ENCODE measurements at places on chromosomes 16 and 17. TPM values are rescaled to one million over a fixed set of nuclear protein-coding genes. Genes with fewer than 3 reads are reported as not detected.

GRCh38 chr16:55711959-55712876 is 56.4 kb downstream of the SLC6A2 start:
- DNase-seq, result peak; percentile 29

The TSPOAP1 gene
- polyA plus RNA-seq, result not detected

The SLC16A13 gene
- 10.1 TPM for polyA plus RNA-seq

DNA sequence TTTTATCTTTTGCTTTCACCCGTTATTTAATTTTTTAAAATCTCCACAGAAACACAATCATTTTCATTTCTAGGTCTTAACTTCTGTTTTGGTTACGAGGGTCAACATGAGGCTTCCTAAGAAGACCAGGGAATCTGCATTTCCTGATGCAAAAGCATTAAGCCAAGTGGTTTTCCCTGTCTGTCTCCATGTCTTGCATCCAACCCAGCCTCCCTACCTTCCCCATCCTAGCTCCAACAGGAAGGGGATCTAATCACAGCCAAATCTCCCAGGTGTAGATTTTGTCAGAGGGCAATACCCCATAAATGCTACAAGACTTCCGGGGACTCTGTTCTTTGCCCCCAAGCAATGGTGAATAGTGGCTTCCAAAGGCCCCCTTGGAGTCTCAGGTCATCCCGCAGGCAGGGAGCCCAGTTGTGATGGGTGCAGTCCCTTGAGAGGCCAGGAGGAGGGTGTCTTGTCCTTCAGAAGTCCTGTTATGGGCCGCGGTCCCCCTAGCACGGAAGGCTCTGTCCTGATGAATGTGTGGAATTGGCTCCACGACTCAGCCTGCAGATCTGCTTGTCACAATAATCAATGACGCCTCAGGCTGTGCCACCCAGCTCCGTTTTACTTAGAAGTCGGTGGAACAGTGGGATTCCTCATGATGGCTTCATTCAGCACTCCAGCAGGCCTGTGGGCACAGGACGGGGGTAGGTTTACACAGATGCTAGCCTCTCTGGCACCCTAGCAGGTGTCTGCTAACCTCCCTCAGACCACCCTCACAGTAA is 141.1 kb downstream of the RGS9 start:
- DNase-seq, result peak; percentile 17

The RNF112 gene
- polyA plus RNA-seq, result not detected

GRCh38 chr17:12973496-12974004 is 44.3 kb downstream of the ELAC2 start:
- no peak for DNase-seq

DNA sequence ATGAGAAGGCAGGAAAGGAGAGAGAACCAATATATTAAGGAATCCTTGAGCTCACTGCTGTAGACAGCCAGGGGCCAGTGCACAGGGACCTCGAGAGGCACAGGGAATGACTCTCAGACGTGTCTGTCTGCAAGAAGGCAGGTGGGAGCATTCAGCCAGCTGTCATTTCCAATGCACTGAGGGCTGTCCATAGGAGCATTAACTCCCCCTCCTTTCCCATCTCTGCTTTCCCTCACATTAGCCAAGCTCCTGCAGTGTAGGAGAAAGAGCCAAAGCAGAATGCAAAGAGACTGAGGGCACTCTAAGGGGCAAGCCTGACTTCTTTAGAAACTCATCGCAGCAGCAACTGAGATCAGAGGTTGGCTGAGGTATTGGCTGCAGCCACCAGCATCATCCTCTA is 218.3 kb downstream of the CDH13 start:
- DNase-seq, result no peak

DNA sequence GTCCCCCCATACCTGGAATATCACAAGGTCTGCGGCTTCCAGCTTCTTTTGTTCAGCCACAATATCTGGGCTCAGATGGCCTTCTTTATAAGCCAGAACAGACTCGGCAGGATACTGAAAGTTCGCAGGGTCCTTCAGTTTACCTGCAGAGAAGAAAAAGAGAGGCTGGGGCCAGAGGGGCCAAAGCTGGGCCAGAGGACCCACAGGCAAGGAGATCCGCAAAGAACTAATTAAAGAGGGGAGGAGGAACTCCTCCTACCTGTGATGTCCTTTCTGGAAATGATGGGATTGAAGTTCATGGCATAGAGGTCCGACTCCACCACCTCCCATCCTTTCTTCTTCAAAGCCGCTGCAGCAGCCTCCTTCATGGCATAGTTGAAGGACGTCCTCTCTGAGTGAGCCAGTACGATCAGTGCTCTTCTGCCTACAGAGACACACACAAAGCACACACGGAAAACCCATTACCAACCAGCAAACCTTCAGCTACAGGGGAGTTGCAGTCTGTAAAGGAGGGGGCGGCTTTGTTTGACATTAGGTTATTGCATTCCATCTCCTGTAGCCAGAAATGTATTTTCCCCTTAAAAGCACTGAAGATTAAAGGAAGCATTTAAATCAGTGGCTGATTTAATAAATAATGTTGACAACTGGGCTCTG is 8.1 kb downstream of the NQO1 start:
- DNase-seq, result no peak

DNA sequence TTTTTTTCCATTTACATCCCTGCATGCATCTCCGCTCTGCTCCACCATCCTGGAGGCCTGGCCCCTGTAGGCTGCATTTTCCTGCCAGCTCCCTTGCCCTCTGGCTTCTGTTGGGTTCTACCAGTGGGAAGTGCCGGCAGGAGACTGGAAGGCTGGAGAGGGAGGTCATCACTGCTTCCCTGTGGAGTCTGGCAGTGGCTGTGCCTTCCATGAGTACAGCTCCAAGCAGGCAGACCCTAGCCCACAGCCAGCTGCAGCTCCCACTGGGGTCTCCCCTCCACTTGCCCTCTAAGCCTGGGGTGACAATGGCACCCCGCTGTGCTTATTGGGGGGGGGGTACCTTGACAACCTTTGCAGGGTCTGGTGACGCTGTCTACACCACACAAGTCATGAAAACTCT is 37.3 kb downstream of the MMP15 start:
- no peak for DNase-seq

DNA sequence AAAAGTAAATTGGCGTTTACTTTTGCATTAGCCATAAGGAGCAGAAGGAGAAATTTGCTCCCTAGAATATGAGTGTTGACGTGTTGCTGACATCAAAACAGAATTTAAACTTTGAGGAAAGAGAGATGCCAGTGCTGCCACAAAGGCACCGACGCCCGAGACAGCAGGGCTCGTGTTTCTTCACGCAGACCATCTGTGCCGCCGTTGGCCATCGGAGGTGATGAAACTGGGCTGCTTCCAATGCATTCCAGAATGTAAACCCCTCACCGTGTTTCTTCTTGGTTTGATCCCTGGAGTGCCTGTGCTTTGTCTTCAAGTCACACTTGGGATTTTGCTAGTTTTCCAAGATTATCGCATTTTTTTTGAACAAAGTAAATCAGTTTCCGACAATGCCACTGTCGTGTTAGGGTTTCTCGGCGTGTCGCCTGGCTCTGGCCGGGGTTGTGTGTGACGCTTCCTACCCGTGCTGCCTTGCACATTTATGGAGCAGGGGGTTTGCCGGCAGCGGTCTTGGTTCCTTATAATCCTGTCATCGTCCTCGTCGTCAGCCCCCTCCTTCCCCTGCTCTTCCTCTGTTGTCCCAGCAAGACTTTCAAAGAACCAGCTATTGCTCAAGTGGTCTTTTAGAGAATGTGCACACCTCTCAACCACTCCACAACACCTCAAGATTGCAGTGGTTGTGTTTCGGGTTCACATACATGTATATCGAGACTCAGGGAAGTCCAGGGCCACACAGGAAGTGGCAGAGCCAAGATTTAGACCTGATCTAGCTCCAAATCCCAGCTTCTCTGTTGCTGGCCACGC is 103.9 kb downstream of the METRNL start:
- DNase-seq, result no peak

DNA sequence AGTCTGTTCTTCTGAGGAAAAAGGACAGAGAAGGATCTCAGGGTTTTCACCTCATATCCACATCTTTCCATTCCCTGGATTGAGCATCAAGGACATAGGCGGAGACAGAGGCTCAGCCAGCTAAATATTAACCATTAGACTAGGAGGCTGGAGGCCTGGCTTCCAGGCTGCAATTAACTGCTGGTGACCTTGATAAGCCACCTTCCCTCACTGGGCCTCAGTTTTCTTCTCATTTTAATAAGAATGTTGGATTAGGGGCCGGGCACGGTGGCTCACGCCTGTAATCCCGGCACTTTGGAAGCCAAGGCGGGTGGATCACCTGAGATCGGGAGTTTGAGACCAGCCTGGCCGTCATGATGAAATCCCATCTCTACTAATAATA is 25.6 kb upstream of the CNOT1 start:
- no peak for DNase-seq

The TMC6 gene
- polyA plus RNA-seq, result 6.2 TPM

DNA sequence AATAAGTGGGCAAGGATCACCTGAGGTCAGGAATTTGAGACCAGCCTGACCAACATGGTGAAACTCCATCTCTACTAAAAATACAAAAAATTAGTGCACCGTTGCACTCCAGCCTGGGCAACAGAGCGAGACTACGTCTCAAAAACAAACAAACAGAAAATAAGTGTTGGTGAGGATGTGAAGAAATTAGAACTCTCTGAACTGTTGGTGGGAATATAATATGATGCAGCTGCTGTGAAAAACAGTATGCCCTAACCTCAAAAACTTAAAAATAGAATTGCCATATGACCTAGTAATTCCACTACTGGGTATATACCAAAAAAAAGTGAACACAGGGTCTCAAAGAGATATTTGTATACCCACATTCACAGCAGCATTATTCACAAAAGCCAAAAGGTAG is 26.1 kb downstream of the GLG1 start:
- DNase-seq, result no peak

The CDT1 gene
- polyA plus RNA-seq, result 13.6 TPM

The FASN gene
- 217 TPM for polyA plus RNA-seq

The PTGES3L gene
- 0.40 TPM for polyA plus RNA-seq

The PRSS36 gene
- 0.54 TPM for polyA plus RNA-seq

DNA sequence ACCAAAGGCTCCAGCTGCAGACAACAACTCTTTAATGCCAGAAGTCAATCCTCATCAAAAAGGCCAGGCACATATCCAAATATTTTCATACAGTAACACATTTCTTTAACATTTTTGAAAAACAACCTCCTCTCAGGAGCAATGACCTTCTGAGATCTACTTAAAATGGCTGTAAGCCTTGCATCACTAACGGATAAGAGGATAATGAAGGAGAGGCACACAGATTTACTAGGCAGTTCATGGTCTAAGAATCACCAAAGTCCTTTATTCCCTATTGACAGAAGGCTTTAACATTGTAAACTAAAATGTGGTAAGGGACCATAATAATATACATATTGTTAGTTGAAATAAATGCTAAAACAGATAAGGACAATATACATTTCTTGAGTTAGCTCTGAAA is 114.7 kb downstream of the USP32 start:
- no peak for DNase-seq

- DNase-seq, result no peak
These were observed 10.9 kb downstream of the SLC9A5 start for GRCh38 chr16:67259705-67260104.

DNA sequence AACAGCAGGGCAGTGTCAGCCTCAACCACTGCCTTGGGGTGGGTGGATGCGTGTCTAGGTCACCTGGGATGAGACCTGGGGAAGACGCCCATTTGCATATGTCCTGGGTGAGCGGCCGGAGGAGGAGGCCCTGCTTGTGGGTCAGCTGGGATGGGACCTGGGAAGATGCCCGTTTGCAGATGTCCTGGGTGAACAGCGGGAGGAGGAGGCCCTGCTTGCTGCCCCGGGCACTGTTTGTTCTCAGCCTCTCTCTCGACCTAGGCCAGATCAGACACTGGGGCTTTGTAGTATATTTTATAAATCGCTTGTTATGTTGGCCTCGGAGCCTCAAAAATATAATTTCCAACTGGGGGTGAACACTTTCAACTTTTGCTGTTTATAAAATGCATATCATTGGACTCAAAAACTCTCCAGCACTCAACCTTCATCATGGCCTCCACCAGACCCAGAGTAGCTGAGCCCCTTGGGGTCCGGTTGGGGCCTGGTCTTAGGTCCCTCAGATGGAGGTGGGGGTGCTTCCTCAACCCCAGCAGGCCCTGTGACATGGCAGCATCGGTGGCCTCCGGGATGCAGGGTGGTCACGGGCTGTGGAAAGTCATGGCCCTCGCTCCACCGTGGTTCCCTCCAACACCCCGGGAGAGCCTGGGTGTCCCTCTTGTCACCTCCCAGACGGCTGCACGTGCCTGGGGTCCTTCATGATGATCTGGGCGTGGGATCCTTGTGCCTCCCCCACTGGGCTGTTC is 17.3 kb downstream of the DBNDD1 start:
- DNase-seq, result no peak

DNA sequence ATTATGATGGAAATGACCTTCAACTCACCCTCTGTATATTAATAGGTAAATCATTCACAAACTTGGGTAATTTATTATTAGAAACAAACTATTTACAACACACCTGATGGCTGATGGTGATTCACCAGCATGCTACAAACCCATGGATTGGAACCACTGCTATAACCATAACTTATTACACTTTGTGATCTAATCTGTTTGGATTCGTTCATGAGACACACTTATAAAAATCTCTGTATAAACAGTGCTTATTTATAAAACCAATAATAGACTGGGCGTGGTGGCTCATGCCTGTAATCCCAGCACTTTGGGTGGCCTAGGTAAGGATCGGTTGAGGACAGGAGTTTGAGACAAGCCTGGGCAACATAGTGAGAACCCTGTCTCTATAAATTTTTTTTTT is 16.0 kb downstream of the SMIM36 start:
- DNase-seq, result peak; percentile 54

- DNase-seq, result no peak
These were observed 32.6 kb downstream of the KDM8 start for GRCh38 chr16:27235938-27236245.

GRCh38 chr16:89067677-89068443 is 25.8 kb upstream of the ACSF3 start:
- peak; percentile 9 for DNase-seq

GRCh38 chr17:41338961-41339485 is 11.6 kb downstream of the KRT33A start:
- DNase-seq, result peak; percentile 93

DNA sequence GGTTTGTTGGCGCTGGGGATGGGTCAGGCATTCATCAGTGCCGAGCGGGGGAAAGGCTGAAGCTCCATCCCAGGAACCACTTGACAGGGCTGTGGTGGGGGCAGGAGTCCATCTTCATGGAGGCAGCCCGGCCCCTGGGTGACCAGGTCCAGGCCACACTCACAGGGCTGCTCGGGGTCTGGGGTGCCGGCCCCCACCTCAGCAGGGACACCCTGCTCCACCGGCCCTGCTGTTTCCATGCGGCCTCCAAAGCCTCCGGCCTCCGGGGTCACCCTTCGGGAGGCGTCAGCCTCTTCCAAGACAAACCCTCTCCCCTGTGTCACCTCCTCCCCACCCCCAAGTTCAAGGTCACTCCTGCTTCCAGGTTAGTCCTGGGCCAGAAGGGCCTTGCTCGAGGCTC is 22.1 kb downstream of the GALNS start:
- no peak for DNase-seq

- peak; percentile 75 for DNase-seq
These were observed 973 bp downstream of the SLC7A6 start for GRCh38 chr16:68265078-68265920.

GRCh38 chr17:64056269-64057005 is 36.0 kb upstream of the ICAM2 start:
- DNase-seq, result no peak

Measured in mammary epithelial cell (primary cell).